Heart left ventricle (tissue), 16 donors: ENCODE measurements at places on chromosomes 5 and 9. TPM values are rescaled to one million over a fixed set of nuclear protein-coding genes. Genes with fewer than 3 reads are reported as not detected.

SH3TC2 gene
- 2.5 TPM for total RNA-seq

DNAJA1 gene
- total RNA-seq = 48.6 TPM

SH3PXD2B gene
- total RNA-seq = 22.7 TPM

RASEF gene
- total RNA-seq = 0.07 TPM

REEP2 gene
- total RNA-seq = 3.4 TPM

CD14 gene
- total RNA-seq = 22.1 TPM

PRELID2 gene
- total RNA-seq = 26.7 TPM

DDX46 gene
- 26.9 TPM for total RNA-seq

CDC42SE2 gene
- 22.0 TPM for total RNA-seq

KIF2A gene
- 14.3 TPM for total RNA-seq

LCN1 gene
- total RNA-seq = not detected

SLC28A3 gene
- total RNA-seq = 0.26 TPM

TERT gene
- total RNA-seq = not detected

KIF12 gene
- not detected for total RNA-seq

ADAMTS6 gene
- total RNA-seq = 3.4 TPM

TAS2R1 gene
- total RNA-seq = not detected

EIF4E1B gene
- not detected for total RNA-seq

ARL14EPL gene
- not detected for total RNA-seq

FLT4 gene
- total RNA-seq = 10.0 TPM

DCANP1 gene
- not detected for total RNA-seq

GMCL2 gene
- not detected for total RNA-seq

DRD1 gene
- not detected for total RNA-seq

POU5F2 gene
- 0.88 TPM for total RNA-seq

PCDHGA3 gene
- 12.9 TPM for total RNA-seq

TLX3 gene
- 0.15 TPM for total RNA-seq

HAPLN1 gene
- 2.2 TPM for total RNA-seq

NIM1K gene
- 0.16 TPM for total RNA-seq

LAMC3 gene
- total RNA-seq = 0.91 TPM

PCDHA6 gene
- total RNA-seq = not detected

TRUB2 gene
- 47.5 TPM for total RNA-seq

FIBCD1 gene
- total RNA-seq = 0.43 TPM

KIAA1958 gene
- 6.8 TPM for total RNA-seq

NIPAL4 gene
- not detected for total RNA-seq

IFNB1 gene
- not detected for total RNA-seq

PDE8B gene
- total RNA-seq = 3.0 TPM

CCDC171 gene
- total RNA-seq = 1.1 TPM

NMUR2 gene
- not detected for total RNA-seq

ADAMTSL1 gene
- total RNA-seq = 4.7 TPM

PRR16 gene
- total RNA-seq = 9.0 TPM

SHOC1 gene
- total RNA-seq = not detected

PDE6A gene
- 0.08 TPM for total RNA-seq

GRAMD2B gene
- 38.2 TPM for total RNA-seq

NFIB gene
- total RNA-seq = 81.5 TPM

CMBL gene
- total RNA-seq = 53.5 TPM

BHMT2 gene
- total RNA-seq = 8.9 TPM

DIMT1 gene
- total RNA-seq = 21.5 TPM

AOPEP gene
- 123 TPM for total RNA-seq

SPATA31A3 gene
- not detected for total RNA-seq

LCN2 gene
- total RNA-seq = not detected
